ENCODE measurements at places on chromosomes 7 and 10. TPM values are rescaled to one million over a fixed set of nuclear protein-coding genes. Genes with fewer than 3 reads are reported as not detected.

Gene ZNF804B
- total RNA-seq: 0.07 TPM

Gene UTF1
- total RNA-seq: not detected

Gene MUC3A
- total RNA-seq: 23.5 TPM

- H3K27ac ChIP-seq: no peak overlapping the region
- H3K36me3 ChIP-seq: no peaks in the 10 kb centered on the region
- H3K27me3 ChIP-seq: no peaks in the 10 kb centered on the region
- DNase-seq: no peak
Measured at GRCh38 chr10:86106616-86107015, 260.0 kb downstream of the GRID1 start.

DNA sequence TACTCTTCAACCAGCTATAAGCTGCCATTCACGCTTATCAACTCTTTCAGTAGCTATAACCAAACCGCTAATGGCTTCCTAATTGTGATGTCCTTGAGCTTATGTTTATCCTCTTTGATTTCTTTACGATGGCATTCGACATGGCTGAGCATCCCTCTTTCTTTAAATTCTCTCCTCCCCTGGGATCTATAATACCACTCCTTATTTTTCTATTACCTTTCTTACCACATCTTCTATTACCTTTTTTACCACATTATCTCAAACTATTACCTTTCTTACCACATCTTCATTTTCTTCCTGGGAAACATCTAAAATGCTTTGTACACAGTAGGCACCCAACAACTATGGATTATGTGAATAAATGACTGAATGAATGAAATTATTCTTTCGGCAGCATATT lies 13.1 kb downstream of the ZCWPW1 start:
- peaks cover 3% of the 10 kb centered on the region for H3K27me3 ChIP-seq
- H3K27ac ChIP-seq: no peak overlapping the region
- H3K4me1 ChIP-seq: peaks cover 4% of the 10 kb centered on the region
- no peak overlapping the region for H3K4me3 ChIP-seq
- no peaks in the 10 kb centered on the region for H3K36me3 ChIP-seq
- DNase-seq: no peak

All from type B pancreatic cell (in vitro differentiated cells).